HFF-Myc (cell line): ENCODE measurements at places on chromosomes 6 and 20.
A peak's percentile ranks its signal among the peaks of the same experiment; 100 is the strongest.

GRCh38 chr6:35230498-35230897, 16.7 kb downstream of the SCUBE3 start:
- no peak for DNase-seq

DNA sequence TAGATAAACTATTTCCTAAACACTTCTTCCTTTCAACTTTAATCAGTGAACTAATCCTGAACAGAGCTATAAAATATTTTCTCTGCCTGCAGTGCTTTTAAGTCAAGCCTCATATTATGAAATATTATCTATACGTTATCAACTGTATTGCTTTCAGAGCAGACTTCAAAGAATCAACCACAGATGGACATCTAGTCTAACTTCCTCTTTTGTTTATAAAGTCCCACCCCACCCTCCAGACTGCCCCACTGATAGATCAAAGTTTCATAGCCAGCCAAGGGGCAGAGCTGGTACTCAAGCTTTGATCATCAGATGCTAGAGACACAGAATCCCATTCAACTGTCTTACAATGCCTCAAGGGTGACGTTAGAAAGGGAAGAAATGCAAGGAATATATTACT, 308.3 kb downstream of the LAMA2 start:
- DNase-seq, result no peak

GRCh38 chr6:34581561-34581920, 25.4 kb upstream of the SPDEF start:
- DNase-seq, result no peak

GRCh38 chr6:166989427-166990032, 9.7 kb upstream of the CEP43 start:
- DNase-seq, result no peak

- peak; percentile 59 for DNase-seq
Measured at GRCh38 chr6:67630146-67630545, 1004.9 kb upstream of the ADGRB3 start.

GRCh38 chr6:26021350-26022131, 58.9 kb downstream of the TRIM38 start:
- peak; percentile 87 for DNase-seq

DNA sequence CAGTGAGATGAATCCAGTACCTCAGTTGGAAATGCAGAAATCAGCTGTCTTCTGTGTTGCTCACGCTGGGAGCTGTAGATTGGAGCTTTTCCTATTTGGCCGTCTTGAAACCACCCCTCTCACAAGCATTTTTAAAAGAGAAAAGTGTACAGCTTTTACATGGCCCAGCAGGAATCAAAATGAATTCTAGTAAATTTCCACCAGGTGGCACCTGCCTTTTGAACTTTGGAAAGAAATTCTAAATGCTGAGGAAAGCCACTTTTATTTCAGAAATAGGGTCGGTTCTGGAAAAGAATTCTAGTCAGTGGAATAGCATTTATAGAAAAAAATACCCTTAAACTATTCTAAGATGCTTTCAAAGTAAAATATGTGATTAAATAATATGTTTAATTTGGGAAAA, 647.8 kb downstream of the CD109 start:
- no peak for DNase-seq

DNA sequence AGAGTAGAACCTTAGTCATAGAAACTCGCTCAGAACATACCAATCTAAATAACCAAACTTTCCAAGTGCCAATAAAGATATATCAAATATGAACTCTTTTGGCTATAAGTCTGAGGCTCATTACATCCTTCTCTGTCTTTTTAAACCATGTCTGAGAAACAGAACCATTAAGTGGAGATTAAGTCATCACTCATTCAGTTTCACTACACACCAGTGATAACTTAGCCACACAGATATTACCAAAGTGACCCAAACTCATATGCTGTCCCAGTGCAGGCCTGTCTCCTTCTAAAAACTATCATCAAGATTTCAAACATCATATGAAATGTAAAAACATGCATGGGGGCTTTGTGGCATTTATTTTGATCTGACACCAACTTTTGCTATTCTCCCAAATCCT, 12.0 kb downstream of the GCLC start:
- no peak for DNase-seq

- DNase-seq, result no peak
Measured at GRCh38 chr6:53056273-53056672, 8.9 kb upstream of the FBXO9 start.

DNA sequence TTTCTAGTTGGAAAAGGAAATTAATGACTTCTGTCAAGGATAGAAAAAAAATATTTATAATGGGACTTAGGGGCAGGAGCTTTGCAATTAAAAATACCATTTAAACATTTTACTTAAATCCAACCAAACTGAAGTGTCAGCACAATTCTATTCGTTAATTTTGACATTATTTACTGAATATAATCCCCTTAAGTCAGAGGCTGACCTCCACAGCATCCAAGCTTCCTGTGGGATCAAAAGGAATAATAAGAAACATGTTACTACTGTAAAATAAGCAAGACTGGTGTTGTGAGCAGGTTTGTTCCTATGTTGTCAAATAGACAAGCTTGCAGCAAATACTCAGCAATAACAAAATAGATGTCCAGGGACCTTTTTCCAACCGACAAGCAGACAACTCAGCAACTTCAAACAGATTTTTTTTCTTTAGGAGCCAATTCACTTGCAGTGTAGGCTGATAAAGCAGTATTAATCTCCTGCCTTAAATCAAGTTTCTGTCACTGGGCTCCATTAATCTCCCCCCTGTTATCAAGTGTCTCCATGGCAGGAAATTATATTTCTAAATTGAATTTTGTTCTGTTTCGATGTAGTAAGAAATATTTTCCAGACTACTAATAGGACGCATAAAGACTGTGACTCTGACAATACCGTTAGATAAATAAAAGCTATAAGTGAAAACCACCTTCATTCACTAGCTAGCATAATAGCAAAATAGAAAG, 157.4 kb downstream of the HACE1 start:
- DNase-seq, result no peak

- no peak for DNase-seq
Measured at GRCh38 chr6:1865585-1865984, 255.9 kb downstream of the FOXC1 start.

GRCh38 chr6:20217891-20218290, 5.6 kb upstream of the MBOAT1 start:
- no peak for DNase-seq

DNA sequence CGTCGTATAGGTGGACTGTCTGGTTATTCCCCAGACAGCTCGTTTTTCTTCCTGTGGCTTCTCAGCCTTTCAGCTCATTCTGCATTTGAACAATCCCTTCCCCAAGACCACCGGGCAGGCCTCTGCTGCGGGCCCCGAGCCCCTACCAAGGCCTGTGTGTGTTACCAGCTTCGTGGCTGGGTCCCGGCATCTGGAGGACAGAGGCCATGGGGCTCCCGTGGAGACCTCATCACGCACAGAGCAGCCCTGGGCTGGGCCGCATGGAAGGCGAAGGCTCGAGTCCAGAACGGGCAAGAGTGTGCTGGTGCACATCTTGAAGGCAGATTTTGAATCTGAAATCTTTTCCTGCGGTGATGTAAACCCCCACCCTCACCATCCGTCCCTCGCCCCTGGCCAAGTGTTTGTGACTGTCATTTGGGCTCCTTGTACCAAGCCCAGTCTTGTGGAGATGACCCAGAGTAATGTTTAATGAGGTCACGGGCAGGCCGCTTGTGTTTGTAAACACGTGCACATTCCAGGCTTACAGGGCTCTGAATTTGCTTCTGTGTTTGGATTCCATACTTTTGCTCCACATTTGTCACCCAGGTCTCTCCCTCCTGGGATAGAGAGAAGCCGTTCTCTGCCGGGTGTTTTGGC, 119.6 kb downstream of the CDH4 start:
- DNase-seq, result no peak

DNA sequence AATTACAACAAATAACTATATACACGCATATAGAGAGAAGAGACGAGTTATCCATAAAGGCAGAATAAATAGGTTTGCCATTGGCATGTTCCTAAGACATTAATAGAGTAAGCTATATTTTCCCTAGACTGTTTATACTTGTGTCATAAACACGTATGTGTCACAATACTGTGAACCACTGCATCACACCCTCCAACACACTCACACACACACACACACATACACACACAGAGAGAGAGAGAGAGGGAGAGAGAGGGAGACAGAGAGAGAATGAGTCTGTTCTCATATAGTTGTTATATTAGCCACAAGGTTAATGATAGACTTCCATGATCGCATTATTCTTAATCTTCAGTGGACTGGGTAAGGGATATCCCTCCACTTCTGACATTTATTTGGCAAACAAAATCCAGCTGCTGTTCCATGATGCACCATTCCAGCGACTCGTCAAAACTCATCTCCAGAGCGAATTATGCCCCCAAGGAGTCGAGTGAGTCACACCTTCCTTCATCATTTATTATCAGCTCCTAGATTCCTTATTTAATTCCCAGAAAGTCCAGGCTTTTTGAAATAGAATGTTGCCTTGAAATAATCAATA, 82.8 kb upstream of the HIVEP1 start:
- DNase-seq, result no peak

DNA sequence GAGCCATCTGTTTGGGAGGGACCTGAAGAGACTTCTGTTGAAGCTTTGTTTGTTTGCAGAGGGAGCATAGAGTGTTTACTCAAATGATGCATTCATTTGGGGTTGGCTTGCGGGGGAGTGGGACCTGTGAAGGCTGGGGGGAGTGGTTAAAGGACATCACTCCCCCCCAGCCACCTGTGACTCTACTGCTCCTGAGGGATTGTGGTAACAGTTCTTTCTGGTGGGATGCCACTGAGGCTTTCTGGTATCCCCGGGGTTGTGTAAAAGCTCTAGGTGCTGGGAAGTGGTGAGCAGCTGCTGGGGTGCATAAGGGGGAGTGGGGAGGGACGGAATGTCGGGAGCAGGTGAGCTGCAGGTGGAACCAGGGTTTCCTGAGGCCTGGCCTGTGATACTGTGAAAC, 239.2 kb upstream of the QKI start:
- DNase-seq, result no peak

DNA sequence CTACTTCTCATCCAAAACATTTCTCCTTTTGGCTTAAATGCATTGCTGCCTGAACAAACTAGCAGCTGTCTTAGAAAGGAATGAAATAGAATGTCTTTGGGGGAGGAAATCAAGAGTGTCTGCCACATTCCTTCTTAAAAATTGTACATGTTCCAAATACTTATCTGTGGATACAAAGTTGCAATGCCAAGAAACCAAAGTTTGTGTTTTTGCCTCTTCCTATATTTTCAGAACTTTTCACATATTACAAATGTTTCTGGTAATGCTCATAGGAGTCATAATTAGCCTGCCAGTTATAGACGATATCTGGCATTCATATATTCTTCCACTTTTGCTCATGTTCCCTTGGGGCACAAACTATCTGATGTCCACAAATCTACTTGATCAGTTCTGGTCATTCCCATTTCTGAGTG, 165.5 kb upstream of the BMP5 start:
- no peak for DNase-seq

DNA sequence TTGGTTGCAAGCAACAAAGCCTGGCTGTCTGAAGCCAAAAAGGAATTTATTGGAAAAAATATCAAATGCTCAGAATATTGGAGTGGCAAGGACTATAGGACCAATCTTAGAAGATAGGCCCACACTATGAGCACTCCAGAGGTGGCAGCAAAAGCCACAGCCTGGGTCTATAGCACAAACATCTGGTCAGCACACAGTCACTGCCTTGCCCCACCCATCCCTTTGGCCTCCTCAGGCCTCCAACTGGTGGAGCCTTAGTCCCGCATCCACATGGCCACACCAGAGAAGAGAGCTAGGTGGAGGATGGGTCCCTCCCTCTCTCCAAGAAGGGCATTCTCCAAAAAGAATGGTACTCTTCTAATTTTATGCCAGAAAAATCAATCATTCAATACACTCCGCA, 14.0 kb downstream of the NUDT3 start:
- peak; percentile 56 for DNase-seq

GRCh38 chr6:165649166-165650137, 13.6 kb downstream of the PDE10A start:
- no peak for DNase-seq

GRCh38 chr20:2102585-2103460, 1.2 kb downstream of the STK35 start:
- no peak for DNase-seq

- DNase-seq, result no peak
Measured at GRCh38 chr6:56671651-56672461, 29.2 kb upstream of the DST start.

DNA sequence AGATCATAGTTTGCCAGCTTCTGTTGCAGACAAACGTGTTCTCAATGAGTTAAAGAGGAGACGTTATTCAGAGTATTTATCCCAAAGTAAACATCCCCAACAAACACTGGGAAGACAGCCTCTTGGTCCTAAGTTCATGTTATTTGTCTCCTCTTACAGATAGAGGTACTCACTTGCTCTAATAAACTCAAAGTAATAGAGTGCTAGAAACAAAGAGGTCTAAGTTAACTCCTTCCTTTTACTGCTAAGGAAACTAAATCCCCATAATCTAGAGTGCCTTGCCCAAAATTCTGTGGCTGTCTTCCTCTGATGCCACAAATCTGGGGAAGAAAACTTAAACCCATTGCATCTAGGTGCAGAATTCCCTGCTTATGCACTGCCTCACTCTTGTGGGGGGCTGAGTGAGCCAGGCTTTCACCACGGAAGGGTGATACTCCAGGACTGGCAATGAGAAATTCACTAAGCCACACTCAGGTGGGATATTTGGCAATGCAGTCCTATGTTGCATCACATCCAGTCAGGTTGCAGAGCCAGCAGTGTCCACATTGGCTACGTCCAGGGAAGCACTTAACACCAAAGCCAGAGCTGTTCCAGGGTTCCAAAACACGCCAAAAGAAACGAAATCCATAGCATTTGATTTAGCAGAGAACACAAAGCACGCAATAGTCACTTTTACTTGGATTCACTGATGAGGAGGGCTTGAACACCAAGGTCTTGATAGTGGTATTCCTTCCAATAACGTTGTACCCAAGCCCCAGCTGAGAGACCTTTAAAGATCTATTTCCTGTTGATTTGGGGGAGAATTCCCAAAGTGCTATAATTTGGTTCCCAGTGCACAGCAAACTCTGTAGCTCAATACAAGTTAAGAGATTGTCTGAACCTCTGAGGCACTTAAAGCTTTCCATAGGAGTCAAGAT, 81.0 kb upstream of the FOXQ1 start:
- no peak for DNase-seq

GRCh38 chr6:107668743-107669474, 155.2 kb downstream of the SCML4 start:
- DNase-seq, result no peak

DNA sequence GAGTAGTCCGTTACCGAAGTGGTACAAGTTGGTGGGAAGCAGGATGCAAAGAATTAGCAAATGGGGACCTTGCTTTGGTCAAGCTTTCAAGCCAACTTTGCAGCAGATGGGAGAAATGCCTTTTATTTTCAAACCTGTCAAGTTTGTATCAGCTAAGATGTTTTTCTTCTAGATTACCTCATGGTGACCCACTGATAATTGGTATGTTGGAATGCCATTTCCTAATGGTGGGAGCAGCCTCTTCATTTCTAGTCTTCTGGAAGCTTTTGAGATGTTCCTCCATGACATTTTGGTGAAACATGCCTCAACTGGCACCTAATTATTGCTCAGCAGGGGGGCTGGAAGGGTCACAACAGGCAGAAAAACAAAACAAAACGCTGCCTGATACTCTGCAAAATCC, 43.7 kb downstream of the ADNP start:
- DNase-seq, result no peak

- peak; percentile 16 for DNase-seq
Measured at GRCh38 chr6:101585501-101585900, 192.0 kb downstream of the GRIK2 start.

- DNase-seq, result no peak
Measured at GRCh38 chr6:166760288-166760687, 133.2 kb upstream of the RPS6KA2 start.
